Astrocyte of the hippocampus (primary cell): ENCODE measurements at places on chromosomes 7 and 10.

- no peak for DNase-seq
Observed at GRCh38 chr7:110017405-110017804, 1073.5 kb upstream of the LRRN3 start.

GRCh38 chr7:103866919-103867318 lies 122.5 kb downstream of the RELN start:
- DNase-seq: no peak

DNA sequence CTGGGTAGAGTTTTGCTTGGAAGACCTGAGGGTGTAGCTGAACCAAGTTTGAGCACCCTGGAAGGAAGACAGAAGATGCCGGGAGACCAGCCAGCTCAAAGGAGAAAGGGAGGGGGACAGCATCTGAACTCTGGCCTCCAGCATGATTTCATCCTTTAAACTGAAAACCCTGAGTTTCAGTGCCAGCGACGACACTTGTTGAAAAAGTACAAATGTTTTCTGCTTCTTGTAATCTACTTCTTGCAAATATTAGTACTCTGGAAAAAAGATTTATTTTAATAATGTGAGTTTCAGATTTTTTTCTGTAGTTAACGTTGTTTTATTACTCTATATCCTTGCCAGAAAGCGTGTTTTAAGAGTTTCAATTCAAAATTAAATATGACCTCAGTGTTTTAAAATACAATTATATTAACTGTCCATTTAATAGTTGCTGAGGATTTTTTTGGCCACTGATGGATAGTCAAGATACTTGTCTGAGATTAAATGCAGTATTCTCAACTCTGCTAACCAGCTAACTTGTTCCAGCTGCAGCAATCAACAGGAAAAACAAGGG lies 227.7 kb downstream of the MGMT start:
- peak; percentile 38 for DNase-seq

DNA sequence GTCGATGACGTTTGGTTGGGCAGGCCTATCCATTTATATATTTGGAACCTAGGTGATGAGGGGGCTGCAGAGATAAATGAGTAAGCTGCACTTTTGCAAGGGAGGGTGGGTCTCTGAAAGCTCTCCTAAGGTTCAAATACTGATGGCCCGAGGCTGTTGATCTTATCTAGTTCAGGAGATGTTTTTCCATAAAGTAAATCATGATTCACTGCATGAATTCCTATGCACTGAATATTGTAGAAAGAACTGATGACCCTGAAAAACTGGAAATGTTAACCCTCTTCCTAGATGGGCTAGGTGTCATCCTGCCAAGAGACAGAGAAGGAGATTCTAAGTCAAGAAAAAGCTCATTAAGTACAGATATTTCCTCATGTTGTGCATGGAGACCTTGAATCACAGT lies 459.9 kb downstream of the PLXNA4 start:
- no peak for DNase-seq

DNA sequence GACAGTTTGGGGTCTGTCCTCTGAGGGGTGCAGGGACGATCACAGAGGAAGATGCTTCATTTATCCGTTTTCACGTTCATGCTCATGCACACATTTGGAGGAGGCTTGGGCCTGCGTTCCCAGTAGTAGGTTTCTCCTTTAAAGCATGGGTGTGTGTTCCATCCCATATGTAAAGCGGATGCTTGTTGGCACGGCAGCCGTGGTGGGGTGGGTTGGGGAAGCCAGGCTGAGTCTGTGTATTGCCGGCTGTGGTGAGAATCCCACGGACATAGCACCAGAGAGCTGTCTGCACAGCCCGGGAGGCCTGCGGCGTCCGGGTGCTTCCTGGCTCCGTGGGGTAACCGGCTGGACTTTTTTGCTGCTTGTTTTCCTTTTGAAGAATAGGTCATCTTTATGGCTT lies 440 bp downstream of the JAKMIP3 start:
- no peak for DNase-seq

GRCh38 chr10:86349474-86349873 lies 17.1 kb downstream of the GRID1 start:
- peak; percentile 11 for DNase-seq

DNA sequence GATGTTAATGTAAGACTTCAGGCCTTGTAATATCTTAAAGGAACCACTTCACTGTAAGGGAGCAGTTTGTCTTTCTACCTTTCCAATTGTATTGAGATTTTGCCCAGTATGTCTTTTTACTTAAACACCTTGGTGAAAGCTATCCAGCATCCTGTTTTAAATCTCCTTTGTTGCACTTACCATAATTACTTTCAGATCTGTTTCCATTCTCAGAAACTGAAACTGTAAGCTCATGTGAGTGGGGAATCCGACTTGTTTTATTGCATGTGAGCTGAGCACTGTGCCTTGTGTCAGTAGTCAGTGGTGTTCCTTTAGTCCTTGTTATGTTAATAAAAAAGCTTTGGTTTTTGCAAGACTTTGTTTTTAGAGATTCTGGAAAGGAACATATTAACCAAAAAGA lies 42.2 kb downstream of the BMPR1A start:
- peak; percentile 30 for DNase-seq

GRCh38 chr10:71244431-71245419 lies 32.4 kb downstream of the UNC5B start:
- no peak for DNase-seq

DNA sequence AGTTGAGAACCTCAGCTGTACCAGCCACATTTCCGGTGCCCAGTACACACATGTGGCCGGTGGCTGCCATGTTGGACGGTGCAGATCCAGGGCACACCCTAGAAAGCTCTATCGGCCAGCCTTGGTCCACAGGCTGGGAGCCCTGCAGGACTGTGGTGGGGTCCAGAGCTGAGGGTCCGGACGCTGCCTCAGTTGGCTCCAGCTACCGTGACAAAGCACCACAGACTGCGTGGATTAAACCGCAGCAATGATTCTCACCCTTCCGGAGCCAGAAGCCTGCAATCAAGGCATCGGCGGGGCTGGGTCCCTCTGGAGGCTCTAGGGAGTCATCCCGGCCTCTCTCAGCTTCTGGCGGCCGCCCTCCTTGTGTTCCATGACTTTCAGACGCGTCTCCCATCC lies 50.1 kb downstream of the PDGFA start:
- no peak for DNase-seq

DNA sequence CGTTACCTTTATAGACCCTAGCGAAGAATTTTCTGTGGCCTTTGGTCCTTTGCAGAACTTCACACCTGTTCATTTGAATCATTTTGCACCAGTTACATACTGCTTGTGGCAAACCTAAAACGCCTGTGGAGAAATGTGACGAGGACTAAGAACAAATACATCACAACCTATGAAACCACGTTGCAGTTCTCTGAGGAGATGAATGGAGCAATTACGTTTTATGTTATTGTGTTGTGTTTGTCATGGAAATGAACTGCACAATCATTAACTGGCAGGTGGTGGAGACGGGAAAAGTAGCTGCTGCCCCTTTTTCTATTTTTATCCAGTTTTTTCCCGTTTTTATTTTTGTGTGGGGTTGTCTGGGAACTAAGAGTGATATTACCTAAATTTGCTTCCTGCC lies 505.5 kb downstream of the SDK1 start:
- no peak for DNase-seq

DNA sequence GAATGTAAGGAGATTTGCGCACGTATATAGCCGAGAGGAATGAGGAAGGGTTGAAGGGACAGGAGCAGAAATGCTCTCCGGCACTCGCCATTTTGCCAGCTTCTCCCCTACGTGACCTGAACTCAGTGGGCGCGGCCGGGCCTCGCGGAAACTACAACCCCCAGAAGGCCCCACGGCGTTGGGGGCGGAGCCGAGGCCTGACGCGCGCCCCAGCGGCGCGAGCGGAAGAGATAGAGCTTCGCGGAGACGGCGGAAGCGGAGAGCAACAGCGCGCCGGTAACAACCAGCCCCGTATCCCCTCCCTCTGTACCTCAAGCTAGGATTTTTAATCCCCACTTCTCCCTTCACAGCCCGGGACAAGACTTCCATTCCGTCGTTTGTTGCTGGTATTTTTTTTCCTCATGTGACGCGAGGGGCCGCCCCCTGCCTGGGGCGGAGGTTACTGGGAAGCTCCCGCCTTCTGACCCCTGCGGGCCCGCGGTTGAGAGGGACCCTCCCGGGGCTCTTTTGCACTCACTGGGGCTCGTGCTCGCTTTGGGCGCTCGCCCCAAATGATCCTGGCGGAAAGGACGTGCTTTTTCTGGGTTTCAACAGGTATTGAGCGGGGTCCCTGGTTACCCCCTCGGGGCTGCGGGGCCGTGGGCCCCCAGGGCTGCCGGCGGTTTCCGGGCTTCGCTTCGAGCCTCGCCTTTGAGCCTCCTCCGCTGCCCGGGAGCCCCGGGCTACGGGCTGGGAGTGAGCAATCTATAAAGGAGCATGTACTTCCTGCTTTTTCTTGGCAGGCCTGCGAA lies at the start of gene R3HCC1L:
Gene R3HCC1L, plus strand, starts transcription at position 227 of the 791 bp plus-strand sequence. CDS start 73,458 bp downstream, outside the sequence.
- DNase-seq: peak; percentile 96

DNA sequence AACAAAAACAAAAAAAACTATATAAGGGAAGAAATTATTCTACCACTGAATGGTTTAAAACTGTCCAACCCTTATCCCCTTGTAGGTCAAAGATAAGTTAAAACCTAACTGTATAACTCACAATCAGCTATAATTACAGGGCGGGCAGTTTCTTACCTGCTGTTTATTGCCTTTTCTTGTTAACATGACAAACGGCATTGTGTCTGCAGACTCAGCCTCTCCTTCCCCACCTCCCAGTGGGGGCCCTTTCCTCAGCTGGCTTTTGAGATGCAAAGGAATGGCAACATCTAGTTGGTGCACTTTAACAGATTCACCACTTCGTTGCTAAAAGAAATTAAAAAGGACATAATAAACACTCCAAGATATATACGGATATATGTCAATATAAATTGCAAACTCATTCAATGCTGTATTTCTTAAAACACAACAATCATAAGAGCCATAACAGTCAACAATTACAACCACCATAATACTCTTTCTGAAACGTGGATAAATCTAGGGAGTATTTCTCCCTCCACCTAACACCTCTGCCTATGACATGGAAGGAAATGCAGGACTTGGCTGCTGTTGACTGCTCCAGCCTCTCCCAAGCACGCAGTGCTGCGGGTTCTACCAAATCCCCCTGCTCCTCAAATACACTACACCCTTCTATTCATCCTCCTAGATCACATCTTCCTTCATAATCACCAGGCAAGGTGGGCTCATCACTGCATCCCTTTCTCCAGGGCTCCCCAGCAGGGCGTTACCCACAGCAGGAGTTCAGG lies 106.0 kb downstream of the UPF2 start:
- DNase-seq: no peak

DNA sequence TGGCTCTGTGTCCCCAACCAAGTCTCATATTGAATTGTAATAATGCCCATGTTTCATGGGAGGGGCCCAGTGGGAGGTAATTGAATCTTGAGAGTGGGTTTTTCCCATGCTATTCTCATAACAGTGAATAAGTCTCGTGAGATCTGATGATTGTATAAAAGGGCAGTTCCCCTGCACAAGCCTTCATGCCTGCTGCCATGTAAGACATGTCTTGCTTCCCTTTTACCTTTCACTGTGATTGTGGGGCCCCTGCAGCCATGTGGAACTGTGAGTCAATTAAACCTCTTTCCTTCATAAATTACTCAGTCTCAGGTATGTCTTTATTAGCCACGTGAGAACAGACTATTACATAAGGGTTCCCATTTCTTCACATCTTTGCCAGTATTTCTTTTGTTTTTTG lies 97.1 kb upstream of the CPXM2 start:
- no peak for DNase-seq

GRCh38 chr10:70993051-70993450 lies 104.7 kb upstream of the PCBD1 start:
- DNase-seq: no peak

- DNase-seq: no peak
Observed at GRCh38 chr10:78702186-78702585, 366.6 kb upstream of the ZMIZ1 start.

GRCh38 chr10:18233775-18234174 lies 93.6 kb downstream of the CACNB2 start:
- peak; percentile 15 for DNase-seq

GRCh38 chr7:15938115-15938514 lies 251.6 kb upstream of the MEOX2 start:
- no peak for DNase-seq

DNA sequence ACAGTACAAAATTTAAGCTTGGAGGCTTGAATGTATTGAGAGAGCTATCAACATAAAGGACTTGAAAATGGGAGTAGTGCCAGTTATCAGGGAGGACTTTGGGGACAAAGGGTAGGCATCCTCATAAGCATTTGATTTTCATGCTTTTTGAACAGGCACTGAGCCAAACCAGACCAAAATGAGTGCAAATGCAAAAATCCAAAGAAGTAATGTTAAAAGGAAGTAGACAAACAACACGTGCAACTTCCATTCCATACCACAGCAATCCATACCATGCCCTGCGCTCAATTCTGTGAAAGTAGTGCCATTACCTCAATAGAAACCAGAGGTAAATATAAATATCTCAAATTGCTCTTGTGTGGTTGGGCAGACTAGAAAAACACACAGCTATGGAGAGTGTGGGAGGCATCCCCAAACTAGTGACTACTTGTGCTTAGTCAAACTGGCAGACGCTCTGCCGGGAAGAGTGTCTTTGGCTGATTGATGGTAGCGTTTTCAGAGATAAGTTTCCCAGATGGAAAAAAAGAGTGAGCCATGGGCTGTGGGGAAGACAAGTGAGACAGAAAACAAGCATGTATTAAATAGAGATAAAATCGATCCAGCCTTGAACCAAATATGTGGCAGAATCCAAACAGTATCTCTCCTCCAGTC lies 161.5 kb downstream of the CREB5 start:
- DNase-seq: peak; percentile 23

GRCh38 chr10:24456322-24456721 lies 247.4 kb downstream of the KIAA1217 start:
- peak; percentile 82 for DNase-seq

GRCh38 chr10:98917828-98918227 lies 317.8 kb downstream of the HPSE2 start:
- DNase-seq: no peak

DNA sequence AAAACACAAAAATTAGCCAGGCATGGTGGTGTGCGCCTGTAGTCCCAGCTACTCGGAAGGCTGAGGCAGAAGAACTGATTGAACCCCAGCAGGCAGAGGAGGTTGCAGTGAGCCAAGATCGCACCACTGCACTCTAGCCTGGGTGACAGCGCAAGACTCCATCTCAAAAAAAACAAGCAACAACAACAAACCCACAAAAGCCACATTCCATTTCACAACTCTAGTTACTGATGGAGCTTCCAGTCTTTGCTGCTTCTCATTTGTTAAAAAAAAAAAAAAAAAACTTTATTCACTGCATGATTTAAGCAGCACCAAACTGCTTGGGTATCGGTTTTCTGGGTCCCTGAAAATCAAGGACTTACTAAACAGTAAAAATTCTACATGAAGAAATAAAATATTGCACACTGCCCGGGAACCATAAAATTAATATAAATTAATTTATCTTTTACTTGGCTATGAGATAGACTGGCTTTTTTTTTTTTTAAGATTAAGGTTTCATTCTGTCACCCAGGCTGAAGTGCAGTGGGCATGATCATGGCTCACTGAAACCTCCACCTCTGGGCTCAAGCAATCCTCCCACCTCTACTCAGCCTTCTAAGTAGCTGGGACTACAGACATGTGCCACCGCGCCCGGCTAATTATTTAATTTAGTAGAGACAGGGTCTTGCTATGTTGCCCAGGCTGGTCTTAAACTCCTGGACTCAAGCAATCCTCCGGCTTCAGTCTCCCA lies 42.0 kb downstream of the SRPK2 start:
- DNase-seq: no peak

GRCh38 chr10:77308084-77308732 lies 329.4 kb downstream of the KCNMA1 start:
- DNase-seq: no peak

GRCh38 chr10:52312942-52313255 lies 1.2 kb upstream of the DKK1 start:
- no peak for DNase-seq
